ENCODE measurements at places on chromosomes 7 and 10.

DNA sequence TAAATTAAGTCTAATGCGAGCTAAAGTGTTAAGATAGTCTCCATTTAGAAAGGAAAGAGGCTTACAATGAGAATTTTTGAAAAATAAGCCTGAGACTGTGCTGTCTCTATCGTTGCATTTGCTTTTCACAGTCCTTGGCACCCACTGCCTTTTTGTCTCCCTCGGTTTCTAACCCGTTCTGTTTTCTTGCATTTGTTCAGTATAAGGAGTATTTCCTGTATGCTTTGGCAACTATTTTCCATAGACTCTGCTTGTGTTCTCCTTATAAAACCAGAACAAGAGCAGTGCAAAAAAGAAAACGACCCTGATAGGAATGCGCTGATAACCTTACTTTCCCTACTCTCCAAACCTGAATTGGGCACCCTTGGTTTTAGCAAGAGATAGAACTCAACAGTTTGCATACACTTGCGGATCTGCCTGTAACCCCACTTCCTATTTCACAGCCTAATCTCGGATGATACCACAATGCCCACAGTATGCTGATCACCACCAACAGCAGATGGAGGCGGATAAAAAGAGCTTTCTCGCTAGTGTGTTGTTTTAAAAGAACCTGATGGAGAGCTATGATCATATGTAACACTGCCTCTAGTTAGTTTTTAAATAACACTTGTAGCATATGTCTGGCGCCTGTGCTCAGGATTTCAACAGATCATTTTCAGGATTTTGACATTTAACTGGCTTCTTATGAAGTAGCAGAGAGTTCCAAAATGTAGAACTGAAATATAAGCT, 1.6 kb upstream of the ARHGAP12 start:
- DNase-seq = no peak

DNA sequence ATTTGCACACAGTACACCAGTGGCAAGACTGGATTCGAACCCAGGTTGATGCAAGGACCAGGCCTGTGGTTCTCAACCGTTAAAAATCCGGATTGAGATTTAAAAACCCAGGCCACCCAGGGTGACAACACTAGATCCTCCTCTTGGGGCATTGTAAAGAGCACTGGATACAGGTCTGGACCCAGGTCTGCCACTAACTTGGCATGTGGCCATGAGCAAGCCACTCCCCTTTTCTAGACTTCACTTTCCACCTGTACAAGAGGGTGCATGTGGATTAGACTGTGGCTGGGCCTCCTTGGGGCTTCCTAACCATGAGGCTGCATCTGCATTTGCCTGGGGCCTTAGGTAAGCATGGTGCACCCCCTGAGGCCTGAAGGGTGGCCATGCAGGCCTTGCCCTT, 21.7 kb upstream of the SLC29A3 start:
- DNase-seq = no peak

- DNase-seq = no peak
Observed at GRCh38 chr7:30421647-30422196, 56.9 kb downstream of the NOD1 start.

DNA sequence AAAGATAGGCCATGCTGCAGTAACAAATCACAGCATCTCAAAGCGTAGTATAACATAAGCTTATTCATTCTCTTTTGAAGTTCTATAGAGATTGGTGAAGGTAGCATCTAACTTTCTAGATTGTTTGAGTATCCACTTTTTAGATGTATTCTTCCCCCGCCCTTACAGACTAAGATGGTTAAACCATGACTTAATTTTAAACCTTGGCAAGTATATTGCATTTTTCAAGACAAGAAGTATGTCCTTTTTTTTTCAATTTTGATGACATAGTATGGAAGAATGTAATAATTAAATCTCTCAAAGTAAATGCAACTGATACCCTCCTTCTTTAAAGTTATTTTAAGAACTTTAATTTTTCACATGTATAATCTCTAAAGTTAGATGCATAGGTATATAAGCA, 190.0 kb downstream of the KCND2 start:
- no peak for DNase-seq

- no peak for DNase-seq
Observed at GRCh38 chr10:85665681-85666080, 700.9 kb downstream of the GRID1 start.

DNA sequence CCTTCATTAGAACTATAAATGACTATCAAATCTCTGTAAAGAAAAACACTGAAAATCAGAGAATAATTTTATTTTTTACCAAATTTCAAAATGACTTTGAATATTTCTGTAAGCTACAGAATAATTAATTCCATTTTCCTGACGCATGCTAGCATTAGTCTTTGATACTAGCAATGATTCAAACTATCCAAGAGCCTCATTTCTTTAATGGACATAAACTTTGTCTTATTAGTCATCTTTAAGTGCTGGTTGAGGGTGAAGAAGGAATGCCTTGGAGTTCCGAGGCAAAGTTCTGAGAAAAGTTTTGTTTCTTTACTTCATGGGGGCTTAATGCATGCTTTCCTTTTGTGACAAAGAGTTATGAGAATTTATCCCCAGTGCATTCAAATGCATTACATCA, 137.3 kb downstream of the AGMO start:
- DNase-seq = no peak

GRCh38 chr10:53430127-53430891, 657.7 kb upstream of the MBL2 start:
- DNase-seq = no peak

- no peak for DNase-seq
Observed at GRCh38 chr10:61487506-61487905, 34.3 kb upstream of the TMEM26 start.

- DNase-seq = peak; percentile 17
Observed at GRCh38 chr10:117514971-117515370, 27.6 kb upstream of the EMX2 start.

- no peak for DNase-seq
Observed at GRCh38 chr10:120253131-120253530, 203.9 kb upstream of the PLPP4 start.

DNA sequence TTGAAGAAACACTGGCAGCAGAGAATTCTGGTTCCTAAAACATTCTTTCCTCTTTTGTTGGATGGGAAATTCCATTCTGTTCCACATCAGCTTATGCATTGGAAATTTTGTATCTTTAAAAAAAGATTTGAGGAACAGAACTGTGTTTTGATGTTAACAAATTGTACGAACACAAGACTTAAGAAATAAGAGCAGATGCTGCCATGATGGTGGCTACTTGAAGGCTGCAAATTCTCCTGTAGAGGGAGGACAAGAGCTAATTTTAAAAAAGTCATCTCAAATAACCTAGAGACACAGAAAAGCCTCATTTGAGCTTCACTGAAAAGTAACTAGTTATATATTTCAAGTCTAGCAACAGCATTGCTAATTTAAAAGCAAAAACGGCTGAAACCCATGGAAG, 29.8 kb downstream of the NDUFB2 start:
- no peak for DNase-seq

DNA sequence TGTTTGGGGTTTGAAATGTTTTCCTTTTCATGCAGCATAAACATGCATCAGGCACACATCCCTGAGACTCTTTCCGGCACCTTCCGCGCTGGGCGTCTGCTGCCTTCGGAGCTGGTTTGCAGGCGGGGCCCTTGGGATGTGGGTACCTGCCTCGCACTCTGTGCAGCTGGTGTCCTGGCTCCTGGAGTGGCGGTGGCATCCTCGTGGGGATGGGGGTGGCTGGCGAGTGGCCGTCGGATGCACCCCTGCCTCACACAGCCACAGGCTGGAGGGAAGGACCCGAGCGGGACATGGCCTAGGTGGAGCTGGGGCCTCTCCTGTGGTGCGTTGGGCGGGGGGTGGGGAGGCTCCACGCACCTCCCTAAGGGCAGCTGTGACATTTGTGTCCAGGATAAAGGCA, 68.5 kb upstream of the ADGRA1 start:
- no peak for DNase-seq

- no peak for DNase-seq
Observed at GRCh38 chr7:95104739-95105138, 197.3 kb downstream of the PPP1R9A start.

GRCh38 chr10:69726850-69727249, 74.9 kb upstream of the COL13A1 start:
- DNase-seq = no peak

DNA sequence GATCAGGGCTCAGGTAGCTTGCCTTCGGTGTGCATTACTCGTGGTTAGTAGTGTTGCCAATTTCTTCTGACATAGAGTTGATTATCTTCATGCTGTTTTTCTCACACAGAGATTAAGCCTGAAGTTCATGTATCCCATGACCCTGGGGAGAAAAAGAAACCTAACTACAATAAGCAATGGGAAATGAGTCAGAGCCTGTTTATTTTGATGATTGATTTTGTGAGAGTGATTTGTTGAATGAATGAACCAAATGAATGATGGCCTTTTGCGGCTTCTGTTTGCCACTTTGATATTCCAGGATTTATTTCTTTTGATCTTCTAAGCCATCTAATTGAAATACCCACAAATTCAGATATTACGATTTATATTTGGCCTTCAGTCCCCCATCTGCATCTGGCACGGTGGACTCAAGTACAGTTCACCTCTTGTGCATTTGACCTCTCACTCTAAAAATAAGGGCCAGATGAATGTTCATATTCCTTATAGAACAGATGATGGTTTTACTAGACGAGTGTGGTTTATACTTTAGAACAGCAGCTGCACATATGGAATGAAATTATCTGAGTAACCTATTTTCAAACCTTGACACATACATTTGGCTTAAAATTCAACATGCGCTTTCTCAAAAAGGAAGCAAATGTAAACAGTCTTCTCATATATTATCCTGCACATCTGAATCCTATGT, 110.7 kb downstream of the PLCE1 start:
- no peak for DNase-seq

- no peak for DNase-seq
Observed at GRCh38 chr7:41691286-41692190, 11.4 kb downstream of the INHBA start.

GRCh38 chr7:33998476-33998875, 93.1 kb downstream of the BMPER start:
- no peak for DNase-seq

DNA sequence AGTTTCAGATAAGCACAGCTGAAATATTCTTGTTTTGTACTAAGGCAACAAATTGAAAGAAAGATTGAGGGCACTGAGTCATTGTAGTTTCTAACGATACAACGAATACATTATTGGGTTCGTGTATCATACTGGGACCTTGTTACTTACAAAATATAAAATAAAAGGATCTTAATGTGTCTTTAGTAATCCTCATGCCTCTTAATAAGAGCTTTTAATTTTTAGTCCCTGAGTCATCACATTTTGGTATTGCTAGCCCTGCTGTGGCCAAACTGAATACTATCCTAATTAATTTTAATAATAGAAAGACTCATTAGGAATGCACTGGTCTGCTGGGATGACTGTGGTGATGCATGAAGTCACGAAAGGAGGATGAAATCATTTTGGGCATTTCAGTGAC, 309.7 kb downstream of the EXOC4 start:
- DNase-seq = no peak

DNA sequence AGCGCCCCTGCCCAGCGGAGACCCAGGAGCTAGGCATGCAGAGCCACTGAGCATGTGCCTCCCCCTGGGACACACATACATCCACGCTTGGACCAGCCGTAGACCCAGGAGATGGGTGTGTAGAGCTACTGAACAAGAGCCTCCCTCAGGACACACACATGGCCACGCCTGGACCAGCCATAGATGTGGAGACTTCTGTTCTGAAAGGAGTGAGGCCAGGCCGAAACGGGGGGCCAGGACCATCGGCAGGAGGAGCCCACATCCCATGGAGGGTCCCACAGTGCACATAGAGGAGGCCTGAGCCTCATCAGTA, 340.4 kb downstream of the TCERG1L start:
- DNase-seq = no peak

- DNase-seq = no peak
Observed at GRCh38 chr10:115944538-115944937, 328.5 kb downstream of the GFRA1 start.

DNA sequence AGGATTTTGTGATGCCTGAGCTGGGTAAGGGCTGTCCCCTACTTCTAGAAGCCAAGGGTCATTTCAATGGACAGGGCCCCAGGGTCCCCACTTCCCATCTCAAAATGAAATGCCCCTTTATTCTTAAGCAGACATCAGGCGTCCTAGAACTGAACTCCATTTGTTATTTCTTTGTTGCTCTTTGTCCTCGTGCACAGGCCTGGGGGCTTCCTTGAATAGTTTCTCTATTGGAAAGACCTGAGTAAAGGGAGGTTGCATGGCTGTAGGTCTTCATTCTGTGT, 311.4 kb upstream of the ZNF32 start:
- no peak for DNase-seq

- no peak for DNase-seq
Observed at GRCh38 chr10:119061352-119061751, 19.3 kb downstream of the EIF3A start.

DNA sequence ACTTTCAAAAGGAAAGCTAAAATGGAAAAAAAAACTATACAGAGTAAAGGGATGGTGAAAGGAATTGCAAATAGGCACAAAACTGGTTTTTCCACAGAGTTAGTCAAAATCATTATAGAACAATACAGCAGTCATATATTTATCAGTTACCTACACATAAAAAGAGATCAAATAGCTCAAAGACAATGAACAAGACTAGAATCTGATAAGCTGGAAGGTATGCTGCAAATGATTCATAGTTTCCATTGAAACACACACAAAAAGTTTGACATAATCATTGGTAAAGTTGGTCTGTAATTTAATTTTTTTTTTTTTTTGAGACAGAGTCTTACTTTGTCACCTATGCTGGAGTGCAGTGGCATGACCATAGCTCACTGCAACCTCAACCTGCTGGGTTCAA, 92.4 kb upstream of the SGCE start:
- DNase-seq = no peak

- no peak for DNase-seq
Observed at GRCh38 chr7:42176724-42177101, 60.3 kb downstream of the GLI3 start.

DNA sequence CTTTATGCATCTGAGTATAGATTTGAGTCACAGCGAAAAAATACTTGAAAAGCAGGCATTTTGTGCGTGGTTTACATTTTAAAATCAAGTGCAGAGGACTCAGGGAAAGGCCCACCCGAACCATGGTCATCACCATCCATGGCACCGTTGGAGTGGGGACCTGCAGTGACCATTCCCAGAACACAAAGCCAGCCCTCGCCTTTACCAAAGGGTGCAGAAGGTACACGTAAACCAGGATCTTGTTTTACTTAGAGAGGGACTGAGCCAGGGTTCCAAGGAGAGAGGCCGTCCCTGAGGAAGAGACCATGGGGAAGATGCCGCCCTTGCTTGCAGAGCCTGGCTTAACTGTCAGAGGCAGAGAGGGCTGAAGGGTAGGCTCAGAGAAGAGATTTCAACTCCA, 12.0 kb upstream of the CNPY1 start:
- DNase-seq = no peak
